ENCODE measurements at places on chromosomes 3 and 15. TPM values are rescaled to one million over a fixed set of nuclear protein-coding genes. Genes with fewer than 3 reads are reported as not detected.

GRCh38 chr15:41877631-41878354 lies 16.1 kb downstream of the SPTBN5 start:
- DNase-seq = no peak

- DNase-seq = no peak
These were observed 32.2 kb downstream of the PPP4R2 start for GRCh38 chr3:73028803-73029202.

DNA sequence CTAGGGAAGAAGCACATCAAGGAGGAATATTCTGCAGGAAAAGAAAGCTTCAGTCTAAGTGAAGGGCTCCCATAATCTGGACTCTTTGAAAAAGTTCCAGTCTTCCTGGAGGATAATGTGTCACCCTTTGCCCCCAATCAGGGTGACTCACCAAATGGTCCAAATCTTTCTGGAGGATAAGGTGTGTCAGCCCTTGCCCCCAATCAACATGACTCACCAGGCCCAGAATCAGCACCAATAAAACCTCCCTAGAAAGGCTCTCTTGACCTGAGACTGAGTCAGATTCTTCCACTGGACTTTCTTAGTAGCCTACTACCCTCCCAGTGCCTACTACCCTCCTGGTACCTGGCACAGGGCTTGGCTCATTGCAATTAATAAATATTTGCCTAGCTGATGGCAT lies 9.5 kb upstream of the ARL14 start:
- DNase-seq = no peak

OXTR gene
- 1.8 TPM for total RNA-seq

GRCh38 chr15:66004618-66005262 lies 135.4 kb downstream of the RAB11A start:
- DNase-seq = peak; percentile 32

GRCh38 chr15:21267226-21267625 lies 173.1 kb downstream of the POTEB3 start:
- DNase-seq = no peak

DNA sequence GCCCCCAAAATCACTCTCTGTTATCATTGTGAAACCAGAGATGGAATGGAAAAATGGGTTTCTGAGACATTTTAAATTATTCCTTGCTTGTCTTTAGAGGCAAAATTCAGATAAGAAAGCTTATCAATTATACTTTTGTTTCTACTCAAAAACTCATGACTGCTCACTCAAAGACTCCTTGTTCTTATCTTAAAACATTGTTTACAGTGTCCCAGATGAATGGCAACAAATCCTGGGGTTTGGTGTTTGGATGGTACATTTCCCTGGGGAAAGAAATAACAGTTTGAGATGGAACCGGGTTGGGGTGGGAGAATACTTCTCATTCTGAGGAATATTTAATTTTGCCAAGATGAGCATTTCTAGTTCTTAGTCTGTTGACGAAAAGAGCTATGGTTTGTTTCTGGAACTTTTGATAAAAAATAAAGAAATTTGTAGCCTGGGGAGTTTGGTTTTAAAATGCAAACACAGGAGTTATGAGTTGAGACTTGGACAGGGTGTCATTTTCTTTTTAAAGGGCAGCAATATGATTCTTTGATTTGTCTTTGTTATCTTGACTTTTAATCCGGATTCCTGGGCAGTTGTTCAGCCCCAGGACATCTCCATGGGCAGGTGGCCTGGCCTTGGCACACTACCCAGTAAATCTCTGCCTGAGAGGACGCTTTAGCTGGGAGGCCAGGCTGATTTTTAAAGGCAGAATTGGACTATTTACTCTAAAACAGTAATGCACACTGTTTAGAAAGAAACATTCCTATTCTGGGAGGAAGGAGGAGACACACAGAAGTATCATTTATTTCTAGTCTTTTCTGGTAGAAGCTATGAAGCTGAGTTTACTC lies 32.4 kb downstream of the BTD start:
- DNase-seq = no peak

DNA sequence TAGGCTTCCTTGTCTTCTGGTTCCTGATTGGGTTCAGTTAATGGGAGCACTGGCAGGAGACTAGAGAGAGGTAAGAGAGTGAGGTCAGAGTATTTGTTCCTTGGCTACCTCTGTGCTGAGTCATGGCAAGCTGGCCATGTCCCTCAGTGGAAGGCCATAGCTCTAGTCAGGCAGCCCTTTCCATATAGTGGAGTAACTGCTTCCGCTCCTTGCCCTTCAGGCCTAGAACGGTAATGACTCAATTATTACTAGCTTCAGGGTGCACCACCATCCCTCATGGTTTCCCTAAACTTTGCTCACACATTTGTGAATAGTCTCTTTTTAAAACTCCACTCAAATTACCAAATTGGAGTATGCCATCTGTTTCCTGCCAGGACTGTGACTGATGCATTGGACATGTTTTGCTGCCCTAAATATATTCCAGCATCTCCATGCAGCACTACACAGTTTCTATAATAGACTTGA lies 10.5 kb upstream of the ANO10 start:
- no peak for DNase-seq

DNA sequence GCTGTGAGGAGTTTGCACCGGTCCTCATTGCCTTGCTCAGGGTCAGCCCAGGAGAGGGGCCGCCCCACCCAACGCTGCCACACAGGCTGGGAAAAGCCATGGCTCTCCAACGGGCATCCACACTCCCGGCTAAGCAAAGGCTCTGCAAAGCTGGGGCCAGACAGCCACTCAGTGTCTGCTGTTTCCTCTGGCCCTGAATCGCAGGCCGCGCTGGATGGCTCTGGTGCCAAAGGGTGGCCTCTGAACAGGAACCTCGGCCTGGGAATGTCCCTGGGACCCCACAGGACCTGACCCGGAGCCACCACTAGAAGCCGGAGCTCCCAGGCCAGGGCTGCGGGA lies 42.9 kb downstream of the RPN1 start:
- DNase-seq = peak; percentile 27

DNA sequence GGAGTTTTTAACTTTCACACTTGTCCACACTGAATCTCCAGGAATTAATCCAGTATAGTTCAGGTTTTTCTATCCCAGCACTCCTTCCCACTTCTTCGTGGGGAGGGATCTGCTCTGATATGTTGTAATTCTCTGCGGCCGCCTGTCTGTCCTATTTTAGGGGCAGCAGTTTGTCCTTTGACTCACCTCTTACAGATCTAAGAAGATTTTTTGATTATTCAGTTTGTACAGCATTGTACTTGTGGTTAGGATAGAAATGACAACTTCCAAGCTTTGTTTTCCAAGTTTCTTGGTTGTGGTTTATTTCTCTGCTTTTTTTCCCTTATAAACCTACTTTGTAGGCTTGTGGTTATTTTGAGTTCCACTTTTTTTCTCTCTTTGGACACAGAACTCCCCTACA lies 601.7 kb downstream of the SI start:
- no peak for DNase-seq

- DNase-seq = no peak
These were observed 403.2 kb downstream of the ZBTB20 start for GRCh38 chr3:114743746-114744485.

DNA sequence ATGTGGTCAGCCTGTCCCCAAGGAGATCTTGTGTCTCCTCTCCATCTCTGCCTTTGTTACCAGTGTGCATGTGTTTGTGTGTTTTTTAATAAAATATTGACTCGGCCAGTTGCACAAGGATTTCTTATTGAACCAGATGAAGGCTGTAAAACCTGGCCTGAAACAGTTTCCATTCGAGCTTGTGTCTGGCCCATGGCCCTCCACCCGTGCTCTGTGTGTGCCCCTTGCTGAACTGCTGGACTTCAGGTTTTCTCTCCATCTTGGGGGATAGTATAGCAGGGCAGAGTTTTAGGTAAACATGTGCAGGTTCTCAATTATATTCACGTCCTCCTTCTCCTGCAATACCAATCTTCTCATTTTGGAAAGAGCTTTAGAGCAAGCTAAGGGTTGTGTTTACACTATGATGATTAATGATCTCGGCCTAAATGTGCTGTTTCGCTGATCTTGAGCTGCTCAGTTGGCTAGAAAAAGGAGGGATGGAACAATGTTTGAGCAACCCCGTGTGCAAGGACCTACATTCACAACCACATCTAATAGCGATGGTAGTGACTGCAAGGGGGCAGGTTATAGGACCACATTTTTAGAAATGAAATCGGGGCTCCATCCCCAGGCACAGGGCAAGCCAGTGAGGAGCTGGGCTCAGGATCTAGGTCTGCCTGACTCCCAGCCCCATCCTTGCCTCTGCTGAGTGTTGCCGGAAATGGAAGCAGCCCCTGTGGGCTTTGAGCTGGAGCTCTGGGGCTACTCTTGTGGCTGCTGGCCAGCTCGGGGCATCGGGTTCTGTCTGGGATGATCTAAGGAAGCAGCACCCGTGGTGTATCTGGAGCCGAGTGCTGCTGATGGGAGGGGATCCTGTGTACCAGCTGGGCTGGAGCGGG lies 47.7 kb downstream of the CMTM6 start:
- no peak for DNase-seq

GRCh38 chr3:52838561-52839267 lies 3.9 kb upstream of the MUSTN1 start:
- no peak for DNase-seq

GRCh38 chr3:179772297-179772696 lies 119.5 kb downstream of the USP13 start:
- DNase-seq = no peak

TRPM1 gene
- 4.4 TPM for total RNA-seq

DNA sequence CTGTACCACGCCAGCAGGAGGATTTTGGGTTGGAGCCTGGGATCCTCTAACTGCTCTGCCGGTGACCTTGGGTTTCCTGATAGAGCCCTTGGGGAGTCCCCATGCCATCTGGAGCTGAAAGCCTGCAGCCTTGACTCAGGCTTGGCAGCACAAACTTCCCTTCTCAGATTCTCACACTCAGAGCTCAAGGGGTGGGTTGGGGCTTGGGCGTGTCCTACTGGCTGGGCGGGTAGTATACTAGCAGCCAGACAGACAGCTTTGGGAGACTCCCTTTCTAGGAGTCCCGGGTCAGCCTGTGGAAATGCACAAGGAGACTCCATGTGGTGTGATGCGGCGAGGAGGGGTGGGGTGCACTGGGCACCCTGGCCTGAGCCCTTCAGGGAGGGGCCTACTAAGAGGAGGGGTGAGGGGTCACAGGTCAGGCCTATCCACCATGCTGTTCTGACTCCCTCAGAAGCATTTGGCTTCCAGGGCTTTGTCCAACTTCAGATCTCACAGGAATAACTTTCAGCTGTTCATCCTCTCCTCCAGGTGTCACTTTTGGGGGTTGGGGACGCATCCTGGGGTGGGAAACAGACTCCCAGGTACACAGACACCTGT lies 21.6 kb upstream of the PLXNA1 start:
- DNase-seq = peak; percentile 91

DNA sequence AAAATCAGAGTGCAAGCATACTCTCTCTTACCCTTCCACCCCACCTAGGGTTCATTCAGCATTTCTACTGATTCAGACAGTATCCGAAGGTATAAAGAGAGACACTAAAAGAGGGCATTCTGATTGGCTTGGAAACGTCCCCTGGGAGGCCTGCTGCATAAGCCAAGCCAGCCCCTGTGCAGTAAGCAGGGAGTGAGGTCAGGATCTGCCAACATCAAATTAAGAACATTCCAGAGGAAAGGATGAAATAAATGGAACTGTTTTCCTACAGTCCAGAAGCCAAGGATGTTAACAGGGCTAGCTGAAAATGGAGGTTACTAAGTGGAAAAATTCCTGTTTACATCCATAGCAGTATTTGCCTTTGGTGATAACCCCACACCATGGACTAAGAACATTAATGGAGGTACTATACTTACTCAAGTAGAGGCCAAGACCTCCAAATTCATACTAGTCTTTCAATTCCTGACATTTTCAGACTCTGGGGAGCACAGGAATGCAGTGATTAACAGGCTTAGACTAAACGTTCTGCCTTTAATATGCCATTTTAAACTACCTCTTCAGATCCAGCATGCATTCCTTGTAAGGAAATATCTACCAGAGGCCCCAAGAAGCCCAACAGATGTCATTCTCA lies 34.5 kb downstream of the NPTN start:
- no peak for DNase-seq

P2RY12 gene
- total RNA-seq = not detected

DNA sequence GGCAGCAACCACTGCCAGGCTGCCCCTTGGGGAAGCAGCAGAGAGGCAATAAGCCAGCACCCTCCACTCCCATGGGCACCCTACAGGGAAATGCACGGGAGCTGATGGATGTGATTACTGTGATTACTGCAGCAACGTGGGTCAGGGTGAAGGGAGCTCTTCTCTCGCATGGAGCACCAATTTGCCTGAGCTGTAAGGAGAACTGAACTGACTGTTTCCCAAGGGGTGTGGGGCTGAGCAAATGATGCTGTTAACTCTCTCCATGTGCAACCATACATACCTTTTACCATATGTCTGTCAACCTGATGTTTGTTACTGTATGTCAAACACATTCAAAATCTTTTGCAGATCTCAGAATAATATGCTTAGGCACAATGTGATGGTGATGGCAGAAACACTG lies 680.6 kb downstream of the SQOR start:
- DNase-seq = no peak

RAD51 gene
- 13.8 TPM for total RNA-seq
